ENCODE measurements at places on chromosomes 16 and 17.

DNA sequence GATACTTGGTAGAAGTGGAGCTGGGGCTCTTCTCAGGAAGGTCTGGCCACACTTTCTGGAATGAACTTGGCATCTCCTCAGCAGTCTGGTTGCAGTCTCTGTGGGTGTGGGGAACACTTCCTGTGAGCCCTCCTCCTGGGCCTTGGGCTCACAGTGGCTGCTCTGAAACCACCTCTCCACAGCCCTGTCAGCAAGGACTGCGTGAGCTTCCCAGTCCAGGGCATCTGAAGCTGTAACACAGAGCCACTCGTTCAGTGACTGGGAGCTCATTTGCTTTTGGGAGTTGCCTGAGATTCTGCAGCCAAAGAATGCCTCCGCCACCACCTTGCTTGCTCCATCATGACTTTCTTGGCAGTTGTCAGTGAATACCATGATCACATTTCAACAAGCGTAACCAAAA lies 60.0 kb downstream of the CLEC16A start:
- no peak for DNase-seq

- no peak for DNase-seq
These were observed 39.0 kb downstream of the CYB5D2 start for GRCh38 chr17:4182043-4182442.

- no peak for DNase-seq
These were observed 16.3 kb downstream of the SHISA9 start for GRCh38 chr16:12917653-12918052.

DNA sequence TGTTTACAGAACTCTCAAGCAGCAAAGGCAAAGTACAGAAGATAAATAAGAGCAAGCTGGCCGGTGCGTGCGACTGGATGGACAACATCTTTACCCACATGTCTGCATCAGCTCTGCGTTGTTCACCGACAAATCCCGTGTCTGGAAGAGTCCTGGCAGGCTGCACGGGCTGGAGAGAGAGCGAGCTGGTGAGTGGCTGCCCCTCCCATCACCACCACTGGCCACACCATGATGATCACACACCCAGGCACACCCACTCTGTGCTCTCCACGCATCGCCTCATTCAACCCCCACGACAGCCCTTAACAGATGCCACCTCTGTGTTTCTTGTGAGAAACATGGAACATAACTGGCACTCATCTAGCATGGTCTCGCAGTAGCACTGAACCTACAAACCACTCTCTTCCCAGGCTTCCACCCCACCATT lies 59.2 kb downstream of the ANKRD11 start:
- DNase-seq = no peak

GRCh38 chr17:26792486-26792885 lies 501.4 kb upstream of the WSB1 start:
- peak; percentile 30 for DNase-seq

DNA sequence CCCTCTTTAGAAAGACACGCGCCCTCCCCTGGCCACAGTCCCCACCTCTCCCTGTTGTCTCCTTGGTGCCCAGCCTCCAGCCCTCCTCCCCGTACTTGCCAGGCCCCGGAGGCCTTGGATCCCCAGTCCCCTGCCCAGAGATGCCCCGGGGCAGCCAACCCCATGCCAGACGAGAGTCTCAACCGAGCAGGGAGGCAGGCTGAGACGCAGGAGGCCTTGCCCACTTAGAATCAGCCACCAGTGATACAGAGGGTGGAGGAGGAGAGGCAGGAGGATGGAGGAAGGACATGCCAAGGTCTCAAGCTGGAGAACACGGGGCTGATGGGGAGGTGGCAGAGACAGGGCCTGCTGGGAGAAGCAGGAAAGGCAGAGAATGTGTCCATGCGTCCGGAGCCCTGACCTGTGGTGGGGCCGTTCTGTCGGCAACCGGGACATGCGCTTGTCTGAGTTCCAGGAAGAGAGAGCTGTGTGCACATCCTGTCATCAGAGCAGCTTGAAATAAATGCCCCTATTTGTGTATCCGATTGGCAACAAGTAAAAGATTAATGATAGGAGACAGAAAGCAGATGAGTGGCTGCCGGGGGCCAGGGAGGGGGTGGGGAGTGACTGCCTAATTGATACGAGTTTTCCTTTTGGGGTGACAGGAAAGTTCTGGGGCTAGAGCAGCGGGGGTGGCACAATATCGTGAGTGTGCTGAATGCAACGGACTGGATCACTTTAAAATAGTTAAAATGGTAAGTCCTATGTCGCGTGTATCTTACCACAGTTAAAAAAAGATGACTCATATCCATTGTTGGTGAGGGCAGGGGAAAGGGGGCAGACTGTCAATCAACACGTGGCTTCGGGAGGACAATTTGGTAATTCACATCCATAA lies 44.7 kb upstream of the MEAK7 start:
- DNase-seq = no peak

DNA sequence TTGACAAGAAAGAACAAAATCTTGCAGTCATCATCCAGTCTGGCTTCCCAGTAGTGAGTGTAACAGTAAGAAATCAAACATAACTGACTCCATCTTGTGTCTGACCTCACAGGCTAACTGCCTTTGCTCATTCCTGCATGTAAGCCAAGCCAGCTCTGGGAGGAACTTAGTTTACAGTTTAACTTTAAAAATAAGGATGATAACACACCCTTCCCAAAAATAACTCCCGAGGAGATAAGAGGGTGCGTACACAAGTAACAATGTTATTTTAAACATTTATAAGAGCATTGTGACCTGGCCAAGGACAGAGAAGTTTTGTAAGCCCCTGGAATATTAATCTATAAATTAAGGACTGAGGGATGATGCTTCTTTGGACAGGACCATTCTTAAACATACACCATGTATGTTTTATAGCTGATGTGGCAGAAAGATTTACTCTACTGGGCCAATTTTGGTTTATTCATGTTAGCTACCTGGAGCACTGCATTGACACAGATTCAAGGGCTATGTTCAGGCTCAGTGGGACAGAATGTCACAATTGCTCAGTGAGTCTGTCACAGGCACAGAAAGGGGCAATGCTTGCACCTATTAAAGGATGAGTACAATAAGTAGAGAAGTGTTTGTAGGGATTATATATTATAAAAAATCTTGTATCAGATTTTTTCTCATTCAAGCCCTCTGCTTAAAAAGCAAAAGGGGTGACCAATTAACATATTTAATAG lies 344.1 kb downstream of the UTP18 start:
- no peak for DNase-seq

GRCh38 chr17:60188759-60189158 lies 39.0 kb downstream of the CA4 start:
- DNase-seq = no peak

DNA sequence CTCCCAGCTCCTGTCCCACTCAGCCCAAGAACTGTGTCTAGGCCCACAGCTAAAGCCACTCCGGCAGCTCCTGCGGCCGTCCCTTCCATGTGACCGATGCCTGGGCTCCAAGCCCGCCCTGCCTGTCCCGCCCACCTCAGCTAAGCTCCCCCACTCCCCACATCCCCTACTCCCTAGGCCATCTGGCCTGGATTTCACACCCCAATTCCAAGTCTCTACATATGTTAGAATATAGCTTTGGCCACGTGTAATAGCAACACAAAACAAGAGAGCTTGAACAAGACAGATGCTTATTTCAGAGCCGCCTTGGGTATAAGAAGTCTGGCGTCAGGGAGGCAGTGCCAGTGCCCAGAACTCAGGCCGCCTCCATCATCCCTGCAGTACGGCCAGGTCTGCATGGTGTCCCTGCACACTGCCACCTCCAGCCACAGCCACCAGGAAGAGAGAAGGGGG lies 30.0 kb upstream of the USP22 start:
- DNase-seq = no peak

- DNase-seq = no peak
These were observed 7.9 kb downstream of the TP53I13 start for GRCh38 chr17:29576214-29577000.

DNA sequence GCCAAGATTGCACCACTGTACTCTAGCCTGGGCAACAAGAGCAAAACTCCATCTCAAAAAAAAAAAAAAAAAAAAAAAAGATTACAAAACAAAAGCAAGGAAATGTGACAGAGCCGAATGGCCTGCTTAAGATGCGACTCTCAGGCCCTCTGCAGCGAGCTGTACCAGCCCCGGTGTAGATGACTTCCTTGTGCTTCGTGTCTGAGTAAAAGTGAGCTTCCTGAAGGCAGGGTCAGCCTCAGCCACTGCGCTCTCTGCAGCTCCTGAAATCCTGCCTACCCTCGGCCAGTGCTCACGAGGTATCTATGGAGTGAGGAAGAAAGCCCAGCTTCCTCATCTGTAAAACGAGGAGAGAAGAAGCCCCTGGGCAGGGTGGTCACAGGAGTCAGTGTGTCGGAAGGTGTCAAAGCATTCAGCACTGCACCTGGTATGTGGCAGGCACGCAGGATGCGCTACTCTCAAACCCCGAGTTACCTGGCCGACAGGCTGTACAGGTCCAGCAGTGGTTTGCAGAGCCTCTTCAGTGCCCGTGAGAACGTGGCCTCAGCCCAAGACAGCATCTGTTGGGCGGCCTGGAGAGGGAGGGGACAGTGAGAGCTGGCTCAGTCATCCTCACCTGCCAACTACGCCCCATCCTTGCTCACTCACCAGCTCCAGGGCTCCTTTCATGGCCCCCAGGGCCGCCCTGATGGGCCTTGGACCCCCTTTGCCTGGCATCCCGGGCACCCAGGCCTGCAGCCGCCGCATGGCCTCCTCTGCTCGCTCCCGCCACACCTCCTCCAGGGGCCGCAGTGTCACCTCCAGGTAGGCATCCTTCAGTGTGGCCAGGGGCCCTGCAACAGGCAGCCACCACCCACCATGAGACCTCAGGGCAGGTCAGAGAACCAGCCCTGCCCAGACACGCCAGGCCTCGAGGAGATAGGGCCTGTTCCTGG lies 44.6 kb downstream of the RMI2 start:
- DNase-seq = no peak

DNA sequence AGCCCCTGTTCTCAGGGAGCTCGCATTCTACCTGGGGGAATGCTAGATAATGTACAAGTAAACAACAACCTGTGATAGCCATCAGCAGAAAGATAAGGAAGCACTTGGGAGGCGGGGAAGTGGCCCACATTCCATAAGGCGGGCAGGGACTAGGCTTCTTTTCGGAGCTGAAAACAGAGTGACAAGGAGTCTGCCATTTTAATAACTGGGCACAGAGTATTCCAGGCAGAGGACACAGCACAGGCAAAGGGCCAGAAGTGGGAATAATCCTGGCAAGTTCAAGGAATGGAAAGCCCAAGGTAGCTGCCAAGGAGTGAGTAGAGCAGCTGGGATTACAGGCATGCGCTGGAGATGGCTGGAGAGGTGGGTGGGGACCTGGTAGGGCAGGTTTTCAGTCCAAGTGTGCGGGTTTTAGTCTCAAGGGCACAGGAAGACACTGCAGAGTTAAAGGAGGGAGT lies 24.3 kb downstream of the USP43 start:
- DNase-seq = no peak

DNA sequence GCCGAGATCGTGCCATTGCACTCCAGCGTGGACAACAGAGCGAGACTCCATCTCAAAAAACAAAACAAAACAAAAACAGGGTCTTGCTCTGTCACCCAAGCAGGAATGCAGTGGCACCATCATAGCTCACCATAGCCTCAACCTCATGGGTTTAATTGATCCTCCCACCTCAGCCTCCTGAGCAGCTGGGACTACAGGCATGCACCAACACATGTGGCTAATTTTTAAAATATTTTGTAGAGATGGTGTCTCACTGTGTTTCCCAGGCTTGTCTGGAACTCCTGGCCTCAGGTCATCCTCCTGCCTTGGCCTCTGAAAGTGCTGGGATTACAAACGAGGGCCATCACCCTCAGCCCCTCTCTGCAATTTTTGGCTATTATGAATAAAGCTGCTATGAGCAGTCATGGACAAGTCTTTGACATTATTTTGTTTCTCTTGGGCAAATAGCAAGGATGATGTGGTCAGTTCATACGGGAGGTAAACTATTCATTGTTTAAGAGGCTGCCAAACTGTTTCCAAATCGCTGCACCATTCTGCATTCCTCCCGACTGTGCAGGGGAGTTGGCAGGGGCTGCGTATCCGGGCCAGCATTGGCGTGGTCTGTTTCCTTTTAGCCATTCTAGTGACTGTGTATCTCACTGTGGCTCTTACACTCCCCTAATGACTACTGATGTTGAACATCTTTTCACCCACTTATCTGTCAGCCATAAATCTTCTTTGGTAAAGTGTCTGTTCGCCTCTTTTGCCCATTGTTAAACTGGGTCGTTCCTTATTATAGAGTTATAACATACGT lies 21.1 kb downstream of the EIF4A3 start:
- DNase-seq = no peak

DNA sequence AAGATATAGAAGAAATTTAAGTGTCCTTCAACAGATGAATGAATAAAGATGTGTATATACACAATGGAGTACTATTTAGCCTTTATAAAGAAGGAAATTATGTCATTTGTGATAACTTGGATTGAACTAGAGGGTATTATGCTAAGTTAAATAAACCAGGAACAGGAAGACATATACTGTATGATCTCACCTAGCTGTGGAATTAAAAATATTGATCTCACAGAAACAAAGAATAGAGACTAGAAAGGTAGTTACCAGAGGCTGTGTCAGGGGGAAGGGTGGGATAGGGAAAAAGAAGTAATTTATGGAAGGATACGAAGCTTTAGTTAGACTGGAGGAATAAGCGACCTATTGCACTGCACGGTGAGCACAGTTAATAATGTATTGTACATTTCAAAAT lies 5.4 kb upstream of the ZNF267 start:
- DNase-seq = no peak

DNA sequence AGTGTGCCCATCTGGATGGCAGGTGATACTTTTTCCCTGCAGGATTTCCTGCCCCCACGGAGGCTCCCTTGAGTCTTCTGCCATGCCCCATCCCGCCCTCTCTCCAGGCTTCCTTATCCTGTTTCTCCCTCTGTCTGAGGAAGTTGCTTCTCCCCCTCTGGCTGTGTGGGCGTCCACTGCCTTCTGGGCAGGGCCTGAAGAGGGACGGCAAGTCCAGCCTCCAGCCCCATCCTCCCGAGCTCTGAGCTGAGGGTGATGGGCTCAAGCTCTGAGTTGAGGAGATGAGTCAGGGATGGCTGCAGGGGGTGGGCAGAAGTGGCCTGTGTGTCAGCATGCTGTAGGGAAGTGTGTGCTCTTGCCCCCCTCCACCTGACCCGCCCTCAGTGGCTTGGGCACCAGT lies 14.2 kb upstream of the RAP1GAP2 start:
- no peak for DNase-seq

DNA sequence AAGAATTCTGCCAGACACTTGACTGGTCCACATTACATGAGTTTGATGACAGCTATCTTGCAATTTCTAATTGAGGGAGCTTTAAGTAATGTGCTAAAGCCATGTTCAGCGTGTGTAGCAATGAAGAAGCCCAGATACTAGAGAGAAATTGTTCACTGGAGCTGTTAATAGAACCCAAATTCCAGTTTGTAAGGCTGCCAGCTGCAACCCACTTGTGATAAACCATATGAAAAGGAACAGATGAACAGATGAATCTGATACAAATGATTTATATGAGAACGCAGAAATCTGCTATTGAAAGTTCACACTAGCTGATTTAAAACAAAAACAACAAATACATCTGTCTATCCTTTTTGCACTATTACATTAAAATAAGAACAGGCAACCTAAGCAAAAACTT lies 6.2 kb downstream of the NACA2 start:
- no peak for DNase-seq

- DNase-seq = no peak
These were observed 7.1 kb downstream of the P2RX5 start for GRCh38 chr17:3688852-3689261.

Measured in Panc1 (cell line).